Effector CD4-positive, alpha-beta T cell (primary cell): ENCODE measurements at places on chromosomes 3 and 15.

DNA sequence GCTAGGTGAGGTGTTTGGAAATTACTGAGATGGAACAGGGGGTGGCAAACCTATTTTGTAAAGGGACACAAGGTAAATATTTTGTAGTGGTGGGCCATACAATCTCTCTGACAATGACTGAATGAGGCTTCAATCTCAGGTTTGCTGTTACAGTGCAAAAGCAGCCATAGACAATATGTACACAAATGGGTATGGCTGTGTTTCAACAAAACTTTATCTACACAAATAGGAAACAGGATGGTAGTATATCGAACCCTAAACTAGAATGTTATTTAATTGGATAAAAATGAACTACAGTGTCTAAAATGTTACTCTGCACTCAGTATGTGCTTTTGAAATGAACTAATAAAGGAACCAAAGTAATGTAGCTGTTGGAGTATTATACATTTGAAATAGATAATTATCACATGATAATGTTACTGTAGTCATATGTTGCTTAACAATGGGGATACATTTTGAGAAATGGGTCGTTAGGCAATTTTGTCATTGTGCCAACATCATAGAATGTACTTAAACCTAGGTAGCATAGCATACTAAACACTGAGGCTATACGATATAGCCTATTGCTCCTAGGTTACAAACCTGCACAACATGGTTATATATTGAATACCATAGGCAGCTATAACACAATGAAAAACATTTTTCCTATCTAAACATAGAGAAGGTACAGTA is 495.2 kb upstream of the TBL1XR1 start:
- no peak for DNase-seq

GRCh38 chr15:34373951-34374350 is 7.0 kb upstream of the LPCAT4 start:
- DNase-seq: no peak

DNA sequence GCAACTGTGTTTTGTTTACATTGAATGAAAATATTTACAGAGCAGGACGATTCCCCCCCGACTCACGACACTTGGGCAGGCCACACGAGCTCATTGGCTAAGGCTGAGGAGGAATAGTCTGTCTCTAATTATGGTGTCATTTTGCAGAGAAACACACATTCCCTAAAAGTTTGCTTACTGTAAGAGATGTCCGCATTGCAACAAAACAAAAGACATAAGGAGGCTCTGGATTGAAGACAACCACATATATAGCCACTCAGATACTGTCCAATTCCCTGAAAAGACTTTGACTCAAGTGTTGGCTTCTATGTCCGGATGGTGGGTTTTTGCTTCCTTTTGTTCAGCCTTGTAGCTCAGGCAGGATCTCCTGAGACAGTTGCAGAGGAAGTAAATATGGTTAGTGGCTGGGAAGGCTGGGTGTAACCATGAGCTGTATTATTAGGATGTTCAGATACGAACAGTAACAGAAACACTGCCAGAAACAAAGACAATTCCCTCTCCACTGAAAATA is 170.4 kb downstream of the KLHL25 start:
- DNase-seq: no peak

DNA sequence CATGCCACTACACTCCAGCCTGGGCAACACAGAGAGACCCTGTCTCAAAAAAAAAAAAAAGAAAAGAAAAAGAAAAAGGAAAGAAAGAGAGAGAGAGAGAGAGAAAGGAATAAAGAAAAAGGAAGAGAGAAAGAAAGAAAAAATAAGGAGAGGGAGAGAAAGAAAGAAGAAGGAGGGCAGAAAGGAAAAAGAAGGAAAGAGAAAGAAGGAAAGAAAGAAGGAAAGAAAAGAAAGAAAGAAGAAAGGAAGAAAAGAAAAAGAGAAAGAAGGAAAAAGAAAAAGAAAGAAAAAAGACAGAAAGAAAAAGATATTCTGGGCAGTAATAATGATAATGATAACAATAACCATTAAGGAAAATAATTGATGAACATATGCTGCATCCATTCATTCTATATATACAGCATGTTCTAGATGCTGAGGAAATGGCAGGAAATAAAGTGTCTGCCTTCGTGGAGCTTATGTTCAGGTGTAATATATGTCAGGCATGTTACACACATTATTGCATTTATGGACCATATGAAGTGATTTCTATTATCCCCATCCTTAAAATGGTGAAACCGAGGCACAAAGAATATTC is 37.4 kb upstream of the MAGEF1 start:
- no peak for DNase-seq

GRCh38 chr15:60585743-60586708 is 107.1 kb upstream of the ICE2 start:
- peak; percentile 57 for DNase-seq
